ENCODE measurements at places on chromosomes 7 and 10.

DNA sequence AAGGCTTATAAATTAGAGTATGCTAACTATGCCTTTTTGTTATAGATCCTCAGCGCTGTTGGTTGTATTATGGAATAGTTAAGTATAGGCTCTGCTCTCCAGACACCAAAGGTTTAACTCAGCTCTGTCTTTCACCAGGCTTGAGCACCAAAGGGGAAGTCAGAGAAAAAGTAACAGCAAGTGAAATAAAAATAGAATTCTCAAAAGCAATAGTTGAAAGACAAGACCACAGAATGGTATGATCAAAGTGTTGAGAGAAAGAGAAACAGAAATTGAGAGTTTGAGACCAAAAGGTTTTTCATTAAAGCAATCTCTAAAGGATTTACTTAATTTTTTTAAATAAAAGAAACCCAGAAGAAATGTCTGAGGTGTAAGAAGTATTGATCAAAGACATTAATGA lies 529.8 kb upstream of the C7orf33 start:
- DNase-seq = no peak

DNA sequence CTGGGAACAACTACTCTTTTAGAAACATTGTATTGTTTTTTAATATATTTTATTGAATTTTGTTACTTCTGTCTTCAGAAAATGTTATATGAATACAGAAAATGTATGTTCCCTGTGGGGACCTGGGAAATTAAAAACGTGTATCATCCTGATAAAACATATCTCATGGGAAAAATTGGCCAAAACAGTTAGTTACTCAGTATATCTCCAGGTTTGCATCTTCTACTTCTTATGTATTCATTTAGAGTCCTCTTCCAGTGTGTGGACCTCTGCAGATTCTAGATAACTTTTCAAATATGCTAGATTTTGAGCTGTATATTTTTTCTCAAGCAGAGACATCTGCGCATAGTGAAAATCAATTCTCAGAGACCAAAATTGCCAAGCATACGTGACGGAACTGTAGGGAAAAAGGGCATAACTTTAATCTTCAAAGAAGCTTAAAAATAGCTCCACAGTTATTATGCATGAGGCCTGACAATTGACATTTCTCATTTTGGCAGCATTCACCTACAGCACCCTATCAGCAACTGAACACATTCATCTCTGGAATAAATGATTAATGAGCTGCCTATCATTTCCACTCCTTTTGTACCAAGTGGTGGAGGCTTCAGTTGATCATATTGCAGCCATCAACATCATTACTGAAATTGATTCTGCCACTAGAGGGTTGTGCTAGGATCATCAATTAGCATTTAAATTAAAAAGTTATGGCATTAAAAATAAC lies 26.4 kb upstream of the UMAD1 start:
- no peak for DNase-seq

- no peak for DNase-seq
Measured at GRCh38 chr10:75335191-75335590, 66.4 kb downstream of the ZNF503 start.

DNA sequence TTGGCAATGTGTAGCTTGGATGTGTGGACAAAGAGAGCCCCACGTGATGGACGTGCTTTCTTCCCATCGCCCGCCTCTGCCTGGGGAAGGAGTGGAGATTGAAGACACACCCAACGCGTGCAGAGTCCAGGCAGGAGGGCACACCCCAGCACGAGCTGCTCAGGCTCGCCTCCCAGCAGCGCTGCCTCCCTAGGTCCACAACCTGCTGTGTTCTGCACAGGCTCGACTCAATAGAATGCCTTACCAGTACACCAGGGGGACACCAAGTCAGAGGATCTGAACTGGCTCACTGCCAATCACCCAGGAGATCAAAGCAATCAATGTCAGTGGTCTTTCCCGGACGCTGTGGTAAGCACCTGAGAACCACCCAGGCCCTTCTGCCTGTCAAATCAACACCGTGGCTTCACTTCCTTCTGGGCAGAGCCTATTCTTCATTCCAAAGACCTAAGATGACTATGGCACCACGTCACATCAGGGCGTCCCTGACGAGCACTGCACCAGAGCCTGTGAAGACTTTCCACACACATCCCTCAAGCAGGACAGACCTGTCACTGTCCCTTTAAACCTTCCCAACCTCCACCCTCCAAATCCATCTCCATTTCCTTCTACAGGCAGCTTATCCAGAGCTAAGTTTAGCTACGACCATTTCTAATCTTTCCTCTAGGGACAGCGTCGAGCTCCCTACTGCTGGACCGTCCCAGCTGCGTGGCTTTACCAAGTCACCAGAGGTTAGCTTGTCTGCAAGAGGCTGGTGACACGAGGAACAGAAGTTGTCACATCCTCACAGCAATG lies 72.3 kb downstream of the AMZ1 start:
- DNase-seq = peak; percentile 66

GRCh38 chr10:689121-689451 lies 382 bp downstream of the DIP2C start:
- no peak for DNase-seq

DNA sequence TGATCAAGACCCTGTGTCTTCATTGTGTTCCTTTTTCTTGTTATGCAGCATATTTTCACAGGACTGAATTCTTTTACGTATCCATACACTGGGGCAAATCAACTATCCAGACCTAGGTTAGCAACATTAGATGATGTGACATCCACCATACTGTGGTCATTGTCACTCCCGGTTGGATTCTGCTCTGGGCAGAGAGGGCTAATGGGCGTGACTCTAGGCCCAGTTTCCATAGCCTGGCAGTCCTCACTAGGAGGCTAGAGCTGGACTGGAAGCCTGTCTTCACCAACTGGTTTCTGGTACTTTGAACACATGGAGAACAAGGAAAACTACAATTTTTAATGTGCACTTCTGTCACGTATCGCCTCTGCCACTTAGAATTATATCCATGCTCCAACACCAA lies 25.2 kb downstream of the AKR1E2 start:
- DNase-seq = no peak

- no peak for DNase-seq
Measured at GRCh38 chr10:121698902-121699301, 100.7 kb upstream of the FGFR2 start.

GRCh38 chr10:124688386-124688785 lies 55.8 kb downstream of the FAM53B start:
- DNase-seq = no peak

DNA sequence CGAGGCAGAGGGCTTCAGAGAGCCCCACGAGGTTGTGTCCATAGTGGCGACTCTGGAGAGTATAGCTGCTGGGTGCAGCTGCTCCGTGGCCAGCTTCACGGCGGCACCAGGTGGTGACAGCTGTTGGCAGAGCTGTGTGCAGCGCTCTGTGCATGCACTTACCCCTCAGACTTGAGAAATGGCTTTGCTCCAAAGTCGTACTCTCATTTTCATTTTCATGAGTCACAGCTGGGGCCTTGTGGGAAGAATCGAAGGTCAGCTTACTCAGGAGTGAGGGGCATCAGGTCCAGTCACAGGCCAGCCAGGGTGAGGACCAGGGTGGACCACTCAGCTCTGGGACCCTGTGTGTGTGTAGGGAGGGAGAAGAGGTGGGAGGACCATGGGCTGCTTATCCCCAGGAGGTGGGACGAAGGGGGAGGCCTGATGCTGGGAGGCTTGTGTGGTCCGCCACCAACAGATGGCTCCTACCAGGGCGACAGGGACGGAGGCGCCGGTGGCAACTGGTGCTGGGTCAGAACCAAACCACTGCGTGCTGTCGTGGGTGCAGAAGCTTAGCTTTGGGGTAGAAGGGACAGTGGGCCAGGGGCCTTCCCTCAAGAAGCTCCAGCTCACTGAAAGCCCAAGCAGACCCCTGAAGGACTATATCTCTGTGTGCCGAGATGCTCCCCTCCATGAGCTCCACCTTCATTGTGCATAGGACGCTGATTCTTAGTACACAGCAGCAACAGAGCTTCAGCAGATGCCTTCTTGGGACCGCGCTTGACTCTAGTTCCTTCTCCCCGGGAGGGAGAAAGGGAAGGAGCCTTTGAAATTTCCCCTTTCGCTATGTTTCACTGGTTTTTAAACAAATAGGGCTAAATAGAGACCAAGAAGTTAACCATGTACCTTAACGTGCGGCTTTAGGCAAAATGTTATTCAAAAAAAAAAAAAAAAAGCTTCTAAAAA lies 225.0 kb downstream of the CELF2 start:
- no peak for DNase-seq

- peak; percentile 30 for DNase-seq
Measured at GRCh38 chr7:80659120-80660055, 20.9 kb downstream of the CD36 start.

GRCh38 chr10:3464760-3465405 lies 292.3 kb upstream of the PITRM1 start:
- DNase-seq = no peak

Measured in A549 (cell line).